ENCODE measurements at places on chromosomes 16 and 17. TPM values are rescaled to one million over a fixed set of nuclear protein-coding genes. Genes with fewer than 3 reads are reported as not detected.

GRCh38 chr17:71251276-71251675 is 869.5 kb upstream of the SOX9 start:
- no peak for DNase-seq
- H3K36me3 ChIP-seq = no peaks in the 10 kb centered on the region
- no peaks in the 10 kb centered on the region for H3K27me3 ChIP-seq

CAPN15 gene
- 68.0 TPM for total RNA-seq

- H3K27me3 ChIP-seq = no peaks in the 10 kb centered on the region
- no peak overlapping the region for H3K27ac ChIP-seq
Measured at GRCh38 chr16:79595231-79595641, 5.3 kb downstream of the MAF start.

PRRT2 gene
- total RNA-seq = 3.1 TPM

DNA sequence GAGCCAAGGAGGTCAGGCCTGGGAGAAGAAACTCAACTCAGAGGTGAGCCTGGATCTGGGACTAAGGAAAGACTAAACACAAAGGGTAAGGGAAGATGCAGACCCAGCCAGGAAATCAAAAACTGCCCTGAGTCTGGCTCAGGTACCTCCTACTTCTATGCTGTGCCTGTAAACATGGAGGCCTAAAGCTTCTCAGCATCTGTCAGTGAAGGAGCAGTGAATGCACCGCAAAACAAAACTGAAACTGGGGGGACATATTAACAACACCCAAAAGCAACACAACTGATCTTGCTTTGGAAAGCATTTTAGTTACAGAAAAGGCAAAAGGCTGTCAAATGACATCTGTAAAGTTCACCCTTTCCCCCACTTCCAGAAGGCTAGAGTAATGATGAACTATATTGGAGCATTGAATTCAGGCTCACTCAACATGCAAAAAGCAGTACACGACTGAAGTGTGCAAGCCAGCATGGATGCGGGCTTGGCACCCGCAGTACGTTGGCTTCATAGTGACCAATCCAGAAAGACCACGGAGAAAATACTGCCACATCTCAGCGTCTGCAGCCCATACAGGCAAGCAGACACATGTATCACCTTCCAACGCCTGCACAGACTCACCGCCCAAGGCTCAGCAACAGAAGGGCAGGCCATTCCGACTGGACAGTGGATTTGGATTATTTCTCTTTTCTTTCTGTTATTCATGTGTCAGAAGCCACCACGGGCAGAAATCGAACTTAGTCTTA is 3.8 kb downstream of the TBC1D16 start:
- H3K27me3 ChIP-seq = peaks cover 10% of the 10 kb centered on the region
- peaks cover 18% of the 10 kb centered on the region for H3K4me1 ChIP-seq
- no peak overlapping the region for H3K4me3 ChIP-seq

DNA sequence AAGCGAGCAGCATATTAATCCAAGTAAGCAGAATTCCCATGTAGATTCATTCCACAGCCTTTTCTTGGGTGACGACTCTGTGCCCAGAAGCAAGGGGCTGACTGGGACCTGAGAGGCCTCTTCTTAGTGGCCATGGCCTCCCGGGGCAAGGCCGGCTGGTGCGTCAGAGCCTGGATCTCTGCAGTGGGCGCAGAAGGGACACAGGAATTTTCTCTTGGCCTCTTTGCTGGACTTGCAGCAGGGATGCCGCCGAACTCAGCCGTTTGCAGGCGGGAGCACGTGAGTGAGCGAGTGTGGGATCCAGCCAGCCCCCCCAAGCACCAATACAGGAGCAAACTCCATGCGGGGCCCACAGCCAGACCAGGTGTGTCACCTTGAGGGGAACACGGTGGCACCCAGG is 151.8 kb downstream of the RPTOR start:
- no peak overlapping the region for H3K27ac ChIP-seq
- DNase-seq = no peak
- no peaks in the 10 kb centered on the region for H3K27me3 ChIP-seq

TEKT3 gene
- total RNA-seq = not detected

DNA sequence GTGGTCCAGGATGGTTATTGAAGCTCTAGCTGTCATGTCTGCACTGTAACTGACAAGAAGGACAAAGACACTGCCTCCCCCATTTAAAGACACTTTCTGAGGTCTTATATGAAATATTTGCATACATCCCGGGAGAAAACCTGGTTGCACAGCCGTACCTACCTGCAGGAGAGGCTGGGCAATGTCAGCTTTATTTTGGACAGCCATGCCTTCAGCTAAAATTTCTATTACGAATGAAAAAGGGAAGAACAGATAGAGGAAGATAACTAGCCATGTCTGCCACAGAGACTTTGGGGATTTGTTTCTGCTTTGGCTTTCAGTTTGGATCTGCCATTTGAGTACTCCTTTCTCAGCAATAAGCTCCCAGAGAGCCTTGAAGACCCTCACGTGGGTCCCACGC is 19.0 kb downstream of the SLC7A6 start:
- peaks cover 69% of the 10 kb centered on the region for H3K4me1 ChIP-seq
- H3K27me3 ChIP-seq = no peaks in the 10 kb centered on the region
- H3K4me3 ChIP-seq = peak overlapping the region; percentile 60
- no peaks in the 10 kb centered on the region for H3K36me3 ChIP-seq
- peak overlapping the region; percentile 78 for H3K27ac ChIP-seq
- peak; percentile 54 for DNase-seq

DNA sequence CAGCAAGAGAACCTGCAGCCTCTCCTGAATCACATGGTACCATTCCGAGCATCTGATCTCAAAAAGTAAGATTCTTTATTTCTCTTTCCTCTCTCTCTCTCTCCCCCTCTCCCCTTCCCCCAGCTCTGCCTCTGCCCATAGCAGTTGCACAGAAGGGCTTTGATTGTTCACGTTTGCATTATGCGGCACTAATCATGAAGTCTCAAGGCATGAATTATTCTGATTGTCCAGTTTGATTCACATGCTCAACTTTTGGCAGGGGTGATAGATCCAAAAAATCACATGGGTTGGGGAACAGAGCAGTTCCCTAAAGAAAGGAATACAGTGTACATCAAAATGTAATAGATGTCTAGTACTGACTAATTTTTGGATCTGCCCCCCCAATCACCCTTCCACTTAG is 380.0 kb upstream of the SOX9 start:
- H3K27ac ChIP-seq = no peak overlapping the region
- no peaks in the 10 kb centered on the region for H3K36me3 ChIP-seq
- no peaks in the 10 kb centered on the region for H3K4me1 ChIP-seq
- no peak for DNase-seq
- no peaks in the 10 kb centered on the region for H3K27me3 ChIP-seq

DUSP14 gene
- 5.1 TPM for total RNA-seq

CFAP97D1 gene
- total RNA-seq = not detected

DNA sequence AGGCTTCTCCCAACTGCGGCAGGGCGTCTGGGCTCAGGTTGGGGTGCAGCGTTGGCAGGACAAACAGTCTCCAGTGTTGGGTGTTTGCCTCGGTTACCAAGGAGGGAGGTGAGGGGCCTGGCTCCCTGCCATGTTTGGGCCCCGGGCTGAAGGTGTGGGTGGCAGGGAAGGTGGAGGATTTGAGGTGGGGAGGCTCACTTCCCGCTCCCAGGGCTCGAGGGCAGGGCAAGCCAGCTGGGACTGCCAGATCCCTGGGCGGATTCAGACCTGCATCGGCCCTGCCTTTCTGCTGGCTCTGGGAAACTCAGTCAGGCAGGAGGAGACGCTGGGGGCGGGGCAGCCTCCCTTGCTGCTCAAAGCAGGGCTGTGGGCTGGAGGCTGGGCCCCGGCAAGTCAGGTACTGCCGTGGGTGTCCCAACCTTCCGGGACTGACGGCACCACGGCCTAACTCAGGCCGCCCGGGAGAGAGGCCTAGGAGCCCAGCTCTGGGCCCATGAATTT is 31.3 kb upstream of the KRT17 start:
- H3K27ac ChIP-seq = no peak overlapping the region
- no peak overlapping the region for H3K4me3 ChIP-seq
- H3K4me1 ChIP-seq = no peaks in the 10 kb centered on the region
- DNase-seq = no peak
- no peaks in the 10 kb centered on the region for H3K36me3 ChIP-seq

SEZ6L2 gene
- not detected for total RNA-seq

- no peaks in the 10 kb centered on the region for H3K36me3 ChIP-seq
- H3K27me3 ChIP-seq = no peaks in the 10 kb centered on the region
Measured at GRCh38 chr17:5608399-5609112, 24.2 kb upstream of the NLRP1 start.

- H3K36me3 ChIP-seq = no peaks in the 10 kb centered on the region
- no peak overlapping the region for H3K27ac ChIP-seq
- H3K4me3 ChIP-seq = no peak overlapping the region
- H3K27me3 ChIP-seq = no peaks in the 10 kb centered on the region
- H3K4me1 ChIP-seq = no peaks in the 10 kb centered on the region
- DNase-seq = no peak
Measured at GRCh38 chr17:53950207-53950857, 127.6 kb downstream of the KIF2B start.

- no peaks in the 10 kb centered on the region for H3K27me3 ChIP-seq
- no peak overlapping the region for H3K4me3 ChIP-seq
- H3K27ac ChIP-seq = no peak overlapping the region
- DNase-seq = no peak
- H3K4me1 ChIP-seq = no peaks in the 10 kb centered on the region
- H3K36me3 ChIP-seq = no peaks in the 10 kb centered on the region
Measured at GRCh38 chr17:35890774-35891155, 10.6 kb upstream of the CCL5 start.

Data from B cell (primary cell).